ENCODE measurements at places on chromosomes 1 and 21. TPM values are rescaled to one million over a fixed set of nuclear protein-coding genes. Genes with fewer than 3 reads are reported as not detected.

DNA sequence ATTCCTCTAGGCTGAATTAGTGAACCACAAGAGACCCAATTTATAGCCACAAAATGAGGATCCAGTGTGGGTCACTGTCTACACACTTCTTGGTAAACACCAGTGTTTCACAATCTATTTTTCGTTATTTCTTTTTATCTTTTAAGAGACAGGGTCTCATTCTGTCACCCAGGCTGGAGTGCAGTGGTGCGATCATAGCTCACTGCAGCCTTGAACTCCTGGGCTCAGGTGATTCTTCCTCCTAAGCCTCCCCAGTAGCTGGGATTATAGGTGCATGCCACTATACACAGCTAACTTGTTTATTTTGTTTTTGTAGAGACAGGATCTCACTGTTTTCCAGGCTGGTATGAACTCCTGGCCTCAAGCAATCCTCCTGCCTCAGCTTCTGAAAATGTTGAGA is 29.3 kb upstream of the SLC45A3 start:
- no peak overlapping the region for H3K27ac ChIP-seq
- DNase-seq = no peak
- no peaks in the 10 kb centered on the region for H3K27me3 ChIP-seq
- H3K4me3 ChIP-seq = no peak overlapping the region

GRCh38 chr1:156283521-156283920 is 604 bp upstream of the TMEM79 start:
- no peak for DNase-seq
- H3K27me3 ChIP-seq = no peaks in the 10 kb centered on the region
- no peaks in the 10 kb centered on the region for H3K4me1 ChIP-seq
- H3K36me3 ChIP-seq = no peaks in the 10 kb centered on the region
- peak overlapping the region; percentile 55 for H3K4me3 ChIP-seq

DNA sequence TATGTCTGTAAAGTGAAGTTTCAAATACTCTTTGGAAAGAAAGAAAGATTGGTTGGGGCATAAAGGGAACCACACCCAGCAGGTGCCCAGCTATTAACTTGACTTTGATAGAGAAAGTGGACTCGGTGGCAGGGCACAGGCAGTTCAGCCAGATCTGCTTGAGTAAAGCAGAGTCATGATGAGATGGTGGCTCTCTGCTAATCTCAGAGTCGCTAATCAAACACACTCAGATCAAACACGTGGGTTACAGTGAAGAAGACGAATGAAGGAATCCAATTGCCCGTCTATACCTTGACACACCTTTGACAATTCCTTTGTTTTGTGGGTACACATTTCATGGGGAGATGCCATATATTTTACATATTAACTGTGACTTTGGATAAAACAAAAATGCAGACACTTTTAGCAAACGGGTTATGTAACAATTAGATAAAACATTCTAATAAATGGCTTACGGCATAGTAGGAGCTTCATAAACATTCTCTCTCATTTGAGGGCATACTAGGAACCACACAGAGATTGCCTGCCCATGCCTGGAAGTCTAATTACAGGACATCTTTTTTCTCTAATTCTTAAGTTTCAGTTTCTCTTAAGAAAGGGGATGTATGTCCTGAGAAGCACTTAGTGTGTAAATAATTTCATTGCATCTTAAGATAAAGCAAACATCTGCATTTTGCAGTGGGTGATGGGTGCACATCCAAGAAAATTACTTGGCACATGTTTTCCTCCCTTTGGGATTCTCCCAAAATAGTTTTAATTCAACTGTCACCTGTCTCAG is 7.2 kb downstream of the CBR1 start:
- DNase-seq = no peak
- H3K36me3 ChIP-seq = peaks cover 7% of the 10 kb centered on the region
- H3K27ac ChIP-seq = no peak overlapping the region
- no peaks in the 10 kb centered on the region for H3K27me3 ChIP-seq
- H3K4me1 ChIP-seq = no peaks in the 10 kb centered on the region

Gene TNFRSF25
- total RNA-seq = 19.8 TPM

- no peaks in the 10 kb centered on the region for H3K36me3 ChIP-seq
- DNase-seq = no peak
- no peak overlapping the region for H3K4me3 ChIP-seq
- H3K4me1 ChIP-seq = no peaks in the 10 kb centered on the region
Observed at GRCh38 chr1:24896596-24897262, 33.3 kb downstream of the RUNX3 start.

Gene XCL2
- 4.6 TPM for total RNA-seq

Gene CFAP141
- total RNA-seq = 5.4 TPM

Gene S100A7A
- not detected for total RNA-seq

Gene RGS13
- total RNA-seq = 1.3 TPM

DNA sequence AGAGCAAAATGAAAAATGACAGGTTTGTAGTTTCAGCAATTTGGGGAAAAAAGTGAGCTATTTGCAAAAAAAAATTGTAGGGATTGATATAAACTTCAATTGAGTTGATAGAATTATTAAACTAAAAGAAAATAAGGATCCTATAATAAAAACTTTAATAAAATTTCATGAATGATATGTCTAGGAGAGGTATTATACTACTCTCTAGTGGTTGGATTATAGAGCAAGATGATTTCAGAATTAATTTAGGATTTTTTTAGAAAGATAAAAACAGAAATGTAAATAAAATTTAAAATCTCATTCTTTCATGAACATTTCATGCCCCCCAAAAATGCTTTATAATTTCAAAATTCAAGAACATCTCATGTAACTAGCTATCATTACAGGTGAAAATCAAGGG is 430.4 kb downstream of the DSCAM start:
- no peak overlapping the region for H3K27ac ChIP-seq
- no peaks in the 10 kb centered on the region for H3K4me1 ChIP-seq
- H3K4me3 ChIP-seq = no peak overlapping the region

GRCh38 chr1:50342525-50342924 is 80.7 kb downstream of the DMRTA2 start:
- no peak overlapping the region for H3K27ac ChIP-seq
- no peaks in the 10 kb centered on the region for H3K4me1 ChIP-seq
- H3K36me3 ChIP-seq = no peaks in the 10 kb centered on the region
- H3K27me3 ChIP-seq = no peaks in the 10 kb centered on the region
- no peak for DNase-seq
- H3K4me3 ChIP-seq = no peak overlapping the region

DNA sequence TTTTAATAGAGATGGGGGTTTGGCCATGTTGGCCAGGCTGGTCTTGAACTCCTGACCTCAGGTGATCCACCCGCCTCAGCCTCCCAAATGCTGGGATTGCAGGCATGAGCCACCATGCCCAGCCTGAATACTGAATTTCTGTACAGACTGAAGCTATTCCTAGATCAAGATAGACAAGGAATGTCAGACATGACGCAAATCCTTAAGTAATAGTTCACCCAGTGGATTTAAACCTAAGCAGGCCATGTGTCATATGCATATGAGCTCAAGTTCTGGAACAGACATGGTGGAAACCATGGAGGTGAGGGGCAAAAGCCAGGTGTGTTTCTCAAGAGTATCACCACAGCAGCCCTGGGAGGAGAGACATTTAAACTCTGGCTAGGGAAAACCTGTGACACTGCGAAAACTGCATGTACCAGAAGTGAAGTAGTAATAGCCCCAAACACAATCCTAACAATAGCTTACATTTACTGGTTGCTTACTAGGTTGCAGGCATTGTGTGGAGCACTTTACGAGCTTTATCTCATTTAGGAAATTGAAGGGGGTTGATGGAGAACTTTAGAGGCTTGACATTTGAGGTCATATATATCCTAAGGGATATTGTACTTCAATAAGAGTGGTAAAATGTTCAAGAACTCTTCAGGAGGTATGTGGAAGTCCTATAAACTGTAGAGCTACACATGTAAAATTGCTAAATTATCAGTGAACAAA is 31.7 kb upstream of the MAN1A2 start:
- H3K36me3 ChIP-seq = no peaks in the 10 kb centered on the region
- peaks cover 3% of the 10 kb centered on the region for H3K4me1 ChIP-seq
- H3K27me3 ChIP-seq = no peaks in the 10 kb centered on the region
- H3K4me3 ChIP-seq = no peak overlapping the region
- H3K27ac ChIP-seq = no peak overlapping the region

Gene MAP3K7CL
- 8.7 TPM for total RNA-seq

Gene TTLL10
- 19.7 TPM for total RNA-seq

- H3K27me3 ChIP-seq = peaks cover 3% of the 10 kb centered on the region
- DNase-seq = no peak
- H3K27ac ChIP-seq = no peak overlapping the region
- peaks cover 8% of the 10 kb centered on the region for H3K4me1 ChIP-seq
- H3K4me3 ChIP-seq = no peak overlapping the region
Observed at GRCh38 chr1:26060832-26061574, 6.4 kb downstream of the TRIM63 start.

- no peak overlapping the region for H3K27ac ChIP-seq
- no peak for DNase-seq
- H3K27me3 ChIP-seq = no peaks in the 10 kb centered on the region
- no peaks in the 10 kb centered on the region for H3K4me1 ChIP-seq
- H3K4me3 ChIP-seq = no peak overlapping the region
Observed at GRCh38 chr1:25890239-25891034, 14.9 kb upstream of the PAQR7 start.

DNA sequence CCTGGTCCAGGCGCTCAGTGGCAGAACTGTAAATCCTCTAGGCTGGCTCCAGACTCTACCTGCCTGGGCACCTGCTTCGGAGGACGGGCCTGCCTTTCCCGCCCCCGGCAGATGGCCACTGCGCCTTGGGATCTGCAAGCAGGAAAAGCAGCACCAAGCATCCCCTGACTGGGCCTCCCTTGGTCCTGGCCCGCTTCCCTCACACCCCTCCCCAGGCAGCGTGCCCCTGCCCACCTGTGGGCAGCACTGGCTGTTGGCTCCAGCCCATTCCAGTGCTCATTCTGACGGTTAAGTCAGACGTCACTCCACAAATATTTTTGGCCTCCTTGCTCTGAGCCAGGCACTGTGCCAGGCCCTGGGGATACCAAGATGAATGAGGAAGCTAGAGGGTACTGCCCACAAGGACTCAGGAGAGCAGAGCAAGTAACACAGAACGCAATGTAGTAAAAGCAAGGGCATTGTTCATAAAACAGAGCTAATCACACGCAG is 22.0 kb upstream of the BLACAT1 start:
- DNase-seq = peak; percentile 70
- H3K4me3 ChIP-seq = no peak overlapping the region
- no peaks in the 10 kb centered on the region for H3K4me1 ChIP-seq

Gene ZNF593OS
- total RNA-seq = not detected

- H3K36me3 ChIP-seq = no peaks in the 10 kb centered on the region
- no peaks in the 10 kb centered on the region for H3K27me3 ChIP-seq
- no peaks in the 10 kb centered on the region for H3K4me1 ChIP-seq
- no peak overlapping the region for H3K27ac ChIP-seq
- no peak for DNase-seq
Observed at GRCh38 chr1:187383366-187383765, 554.6 kb downstream of the PLA2G4A start.

- no peak overlapping the region for H3K27ac ChIP-seq
- no peak overlapping the region for H3K4me3 ChIP-seq
- no peaks in the 10 kb centered on the region for H3K4me1 ChIP-seq
- DNase-seq = no peak
- H3K36me3 ChIP-seq = no peaks in the 10 kb centered on the region
- no peaks in the 10 kb centered on the region for H3K27me3 ChIP-seq
Observed at GRCh38 chr1:18182398-18183160, 75.0 kb downstream of the IGSF21 start.

GRCh38 chr21:42347601-42348327 is 3.0 kb downstream of the TFF2 start:
- H3K36me3 ChIP-seq = no peaks in the 10 kb centered on the region
- no peak overlapping the region for H3K27ac ChIP-seq
- H3K4me3 ChIP-seq = no peak overlapping the region
- no peaks in the 10 kb centered on the region for H3K27me3 ChIP-seq
- no peak for DNase-seq
- no peaks in the 10 kb centered on the region for H3K4me1 ChIP-seq

DNA sequence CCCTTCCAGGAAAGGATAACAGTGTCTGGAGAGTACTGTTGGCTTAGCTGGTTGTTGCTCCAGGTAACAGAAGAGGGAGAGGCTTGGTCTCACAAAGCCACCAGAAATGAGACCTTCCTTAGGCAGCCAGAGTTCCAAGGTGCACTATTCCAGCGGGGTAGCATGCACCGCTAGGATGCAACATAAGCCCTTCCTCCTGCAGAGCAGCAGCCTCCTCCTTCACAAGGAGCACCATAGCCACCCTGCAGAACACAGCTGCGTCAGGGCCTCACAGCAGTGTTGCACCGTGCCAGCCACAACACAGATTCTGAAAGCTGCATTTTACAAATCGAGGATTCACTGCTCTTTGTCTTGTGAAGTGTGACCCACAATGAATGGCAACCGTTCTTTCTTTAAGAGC is 142.0 kb downstream of the CLIC6 start:
- DNase-seq = no peak
- H3K4me1 ChIP-seq = no peaks in the 10 kb centered on the region
- H3K36me3 ChIP-seq = no peaks in the 10 kb centered on the region
- H3K27ac ChIP-seq = no peak overlapping the region
- no peak overlapping the region for H3K4me3 ChIP-seq
- H3K27me3 ChIP-seq = no peaks in the 10 kb centered on the region

DNA sequence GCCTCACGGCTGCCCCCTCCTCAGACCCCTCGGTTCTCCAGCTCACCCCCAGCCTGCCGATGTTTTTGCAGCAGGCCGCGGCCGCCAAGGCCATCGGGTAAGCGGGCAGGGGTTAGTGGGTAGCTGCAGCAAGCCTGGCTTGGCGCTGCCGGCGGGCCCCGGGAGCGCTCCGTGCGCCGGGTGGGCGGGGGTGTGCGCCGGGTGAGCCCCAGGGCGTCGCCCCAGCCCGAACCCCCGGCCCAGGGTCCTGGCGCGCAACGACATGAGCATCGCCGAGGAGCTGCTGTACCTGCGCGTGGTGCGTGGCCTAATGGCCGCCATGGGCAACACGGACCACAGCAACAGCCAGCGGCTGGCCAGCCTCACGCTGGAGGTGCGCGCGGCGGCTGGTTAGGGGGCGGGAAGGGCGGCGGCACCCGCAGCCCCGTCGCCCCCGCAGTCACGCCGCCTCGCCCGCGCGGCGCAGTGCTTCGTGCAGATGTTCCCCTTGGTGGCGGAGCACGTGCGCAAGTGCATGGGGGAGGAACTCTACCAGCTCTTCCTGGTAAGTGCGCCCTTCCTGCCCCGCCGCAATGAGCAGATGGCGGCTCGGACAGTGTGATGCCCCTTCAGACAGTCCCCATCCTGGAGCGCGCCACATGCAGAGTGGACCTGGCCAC is 6.5 kb downstream of the RNU5D-1 start:
- H3K27me3 ChIP-seq = no peaks in the 10 kb centered on the region
- H3K36me3 ChIP-seq = no peaks in the 10 kb centered on the region
- H3K27ac ChIP-seq = no peak overlapping the region
